ENCODE measurements at places on chromosomes 5 and 9.

GRCh38 chr5:142639455-142639854 lies 46.4 kb downstream of the FGF1 start:
- DNase-seq, result no peak

DNA sequence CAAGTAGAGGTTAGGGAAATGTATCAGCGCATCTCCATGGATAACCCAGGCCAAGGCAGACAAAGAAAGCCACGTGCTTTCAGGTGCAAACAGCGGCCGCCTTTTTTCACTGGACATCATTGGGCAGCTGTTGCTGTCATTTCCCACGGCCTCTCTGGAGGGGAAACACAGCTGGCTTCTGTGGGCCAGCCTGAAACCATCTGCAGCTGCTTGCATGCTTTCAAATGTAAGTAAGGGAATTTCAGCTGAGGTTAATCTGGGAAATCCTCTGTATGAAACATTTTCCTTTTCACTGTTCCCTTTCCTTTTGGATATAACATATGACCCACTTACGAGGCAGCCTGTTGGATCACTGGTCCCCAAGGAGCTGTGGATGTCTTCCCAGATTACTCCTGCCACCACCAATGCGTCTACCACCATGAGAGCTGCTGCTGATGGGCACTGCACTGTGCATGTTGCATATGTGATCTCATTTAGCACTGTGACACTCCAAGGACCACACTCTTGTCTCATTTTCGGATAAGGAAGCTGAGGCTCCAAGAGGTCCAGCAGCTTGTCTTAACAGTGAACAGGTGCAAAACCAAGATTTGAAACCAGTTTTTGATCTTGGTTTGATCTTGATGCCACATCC lies 106.3 kb downstream of the C9orf152 start:
- DNase-seq, result no peak

- DNase-seq, result no peak
Measured at GRCh38 chr9:7067169-7067568, 309.4 kb downstream of the KDM4C start.

DNA sequence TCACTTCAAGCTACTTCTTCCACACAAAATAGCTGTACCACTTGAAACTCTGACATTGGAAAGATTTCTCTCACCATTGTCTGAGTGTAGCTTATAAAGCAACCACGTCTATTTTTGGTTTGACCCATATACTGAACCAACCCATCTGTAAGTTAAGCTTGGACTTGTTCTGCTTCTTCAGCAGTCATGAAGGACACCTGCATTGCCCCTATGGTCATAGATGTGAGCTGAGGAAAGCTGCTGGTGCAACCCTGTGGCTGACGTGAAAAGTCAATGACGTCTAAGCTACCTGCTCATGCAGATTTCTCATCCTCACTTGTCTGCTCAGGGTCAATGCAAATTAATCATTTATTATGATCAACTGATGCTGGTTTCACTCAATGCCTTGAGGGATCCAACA lies 417.4 kb downstream of the CETN3 start:
- DNase-seq, result no peak

DNA sequence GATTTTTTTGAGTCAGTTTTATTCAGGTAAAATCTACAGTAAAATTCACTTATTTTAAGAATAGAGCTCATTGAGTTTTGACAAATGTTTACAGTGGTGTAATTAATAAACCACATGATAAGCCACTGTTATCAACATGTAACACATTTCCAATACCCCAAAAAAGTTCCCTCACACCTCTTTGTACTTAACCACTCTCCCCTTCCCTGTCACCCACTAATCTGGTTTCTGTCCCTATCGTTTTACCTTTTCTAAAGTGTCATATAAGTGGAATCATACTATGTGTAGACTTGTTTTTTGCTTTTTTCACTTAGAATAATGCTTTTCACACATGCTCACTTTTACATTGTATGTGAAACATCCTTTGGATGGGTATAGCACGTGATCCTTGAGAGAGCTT lies 127.2 kb downstream of the KDM4C start:
- no peak for DNase-seq

- DNase-seq, result no peak
Measured at GRCh38 chr9:137784046-137784445, 93.5 kb upstream of the CACNA1B start.

- DNase-seq, result peak; percentile 63
Measured at GRCh38 chr5:72244862-72245371, 75.1 kb downstream of the MRPS27 start.

DNA sequence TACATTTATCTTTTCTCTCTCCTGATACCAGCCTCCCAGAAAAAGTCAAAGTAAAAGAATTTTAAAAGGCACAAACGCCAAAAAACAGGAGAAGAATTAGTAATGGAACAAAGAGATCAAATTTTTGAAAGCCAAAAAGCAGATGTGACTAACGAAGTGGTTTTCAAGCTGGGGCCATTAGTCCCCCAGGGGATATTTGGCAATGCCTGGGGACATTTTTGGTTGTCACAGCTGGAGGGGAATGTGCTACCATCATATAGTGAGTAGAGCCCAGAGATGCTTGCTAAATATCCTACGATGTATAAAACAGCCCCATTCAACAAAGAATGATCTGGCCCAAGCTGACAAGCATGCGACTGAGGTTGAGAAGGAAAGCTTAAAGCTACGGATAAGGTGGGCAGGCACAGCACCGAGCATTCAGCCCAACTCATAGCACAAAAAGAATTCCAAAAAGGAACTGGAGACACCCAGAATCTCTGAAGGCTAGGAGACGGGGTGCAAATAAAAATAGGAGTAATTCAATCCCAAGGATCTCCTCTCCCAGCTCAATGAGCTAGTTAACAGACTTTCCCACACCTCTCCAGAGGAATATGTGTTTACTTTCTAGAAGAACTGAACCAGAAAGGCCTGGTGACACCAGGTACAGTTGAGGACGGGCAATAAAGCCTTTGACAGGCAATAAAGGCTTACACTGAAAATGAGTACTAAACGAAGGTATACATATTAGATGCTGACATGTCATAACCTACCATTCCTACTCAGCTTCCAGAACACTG lies 269.0 kb downstream of the DENND1A start:
- DNase-seq, result no peak

DNA sequence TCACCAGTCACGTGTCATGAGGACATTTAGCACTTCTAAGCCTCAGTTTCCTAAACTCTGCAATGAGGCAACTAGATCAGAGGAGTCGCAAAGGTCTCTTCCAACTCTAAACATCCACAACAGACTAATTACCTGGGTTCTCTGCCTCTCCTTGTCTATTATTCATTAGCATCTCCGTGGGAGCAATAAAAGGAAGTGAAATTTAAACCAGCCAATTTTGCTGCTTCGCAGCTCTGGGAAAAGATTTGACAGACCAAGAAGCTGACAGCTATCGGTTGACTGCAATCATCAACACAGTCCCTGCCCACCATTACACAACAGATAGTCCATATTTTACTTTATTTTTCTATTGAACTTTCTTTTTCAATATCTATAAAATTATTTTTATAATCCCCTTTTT lies 308.9 kb downstream of the NR2F1-AS1 start:
- no peak for DNase-seq
